ENCODE measurements at places on chromosomes 2 and 18.
A peak's percentile ranks its signal among the peaks of the same experiment; 100 is the strongest.

DNA sequence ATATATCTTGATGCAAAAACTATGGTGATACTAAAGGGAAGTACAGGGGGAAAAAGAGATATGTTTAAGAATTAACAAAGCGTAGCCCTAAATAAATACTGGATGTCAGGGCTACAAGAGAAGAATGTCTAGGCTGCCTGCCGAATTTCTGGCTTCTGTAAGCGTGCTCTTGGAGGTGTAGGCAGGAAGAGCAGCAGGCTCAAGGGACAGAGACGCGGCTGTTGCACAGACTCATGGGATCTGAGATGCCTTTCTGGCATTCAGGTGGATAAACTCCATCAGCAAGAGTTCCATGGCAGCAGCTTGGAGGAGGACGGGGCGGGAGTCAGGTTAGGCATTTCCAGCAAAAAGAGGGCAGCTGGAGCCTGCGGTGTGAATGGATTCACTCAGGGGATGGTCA lies 123.2 kb upstream of the TWIST2 start:
- no peak for DNase-seq

DNA sequence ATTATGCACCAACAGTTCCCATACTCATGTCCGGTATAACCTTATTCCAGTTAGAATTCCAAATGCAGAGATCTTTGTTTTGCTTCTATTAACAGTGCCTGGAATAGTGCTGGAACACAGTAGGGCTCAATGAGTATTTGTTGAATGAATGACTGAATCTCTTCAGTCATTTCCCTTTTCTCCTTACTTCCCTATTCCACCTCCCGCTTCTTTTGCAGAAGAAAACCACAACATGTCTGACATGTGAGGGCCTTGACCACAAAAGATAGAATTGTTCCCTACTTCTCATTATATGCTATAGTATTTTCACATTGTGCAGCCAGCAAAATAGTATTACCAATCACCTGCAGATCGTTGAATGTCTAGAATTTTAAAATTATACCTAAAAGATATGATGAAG lies 19.5 kb upstream of the HNRNPLL start:
- DNase-seq = no peak

- no peak for DNase-seq
Observed at GRCh38 chr2:97951155-97951680, 44.5 kb downstream of the TMEM131 start.

DNA sequence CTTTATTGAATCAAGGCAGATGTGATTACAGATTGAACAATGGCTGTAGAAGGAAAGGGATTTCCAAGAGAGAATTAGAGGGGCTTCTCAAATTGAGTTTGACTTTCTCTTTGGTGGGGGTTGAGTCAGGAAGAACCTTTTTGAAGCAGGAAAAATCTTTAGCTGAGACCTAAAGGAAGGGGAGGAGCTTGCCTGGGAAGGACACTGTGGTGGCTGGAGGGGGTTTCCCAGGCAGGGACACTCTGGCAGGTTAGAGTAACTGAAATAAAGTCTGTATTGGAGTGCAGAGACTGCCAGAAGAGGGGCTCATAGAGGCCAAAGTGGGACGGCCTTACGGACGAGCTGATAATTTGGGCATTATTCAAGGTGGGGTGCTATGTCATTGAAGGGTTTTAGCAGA lies 69.3 kb downstream of the NEDD4L start:
- no peak for DNase-seq

DNA sequence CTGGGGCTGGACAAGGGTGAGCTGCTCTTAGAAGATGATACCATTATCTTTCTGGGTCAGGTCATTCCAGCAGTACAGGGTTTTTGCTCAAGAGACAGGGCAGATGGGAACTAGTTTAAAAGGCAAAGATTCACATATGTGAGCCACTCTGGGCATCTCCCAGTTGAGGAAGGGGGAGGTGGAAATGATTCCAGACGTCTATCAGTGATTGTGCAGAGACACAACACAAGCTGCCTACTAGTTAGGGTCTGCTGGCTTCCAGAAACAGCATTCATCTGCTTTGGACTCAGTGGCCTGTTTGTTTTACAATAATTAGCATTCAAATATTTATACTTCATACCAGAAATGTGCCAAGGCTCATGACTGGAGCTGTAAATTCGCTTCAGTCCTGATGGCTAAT lies 32.3 kb downstream of the ST6GAL2 start:
- no peak for DNase-seq

GRCh38 chr2:86628091-86628522 lies 4.4 kb upstream of the RNF103 start:
- no peak for DNase-seq

GRCh38 chr18:55524353-55525073 lies 63.5 kb downstream of the TCF4 start:
- DNase-seq = no peak

GRCh38 chr2:191676790-191677645 lies 918 bp upstream of the NABP1 start:
- peak; percentile 67 for DNase-seq

- DNase-seq = no peak
Observed at GRCh38 chr2:1707771-1708418, 36.4 kb downstream of the PXDN start.

DNA sequence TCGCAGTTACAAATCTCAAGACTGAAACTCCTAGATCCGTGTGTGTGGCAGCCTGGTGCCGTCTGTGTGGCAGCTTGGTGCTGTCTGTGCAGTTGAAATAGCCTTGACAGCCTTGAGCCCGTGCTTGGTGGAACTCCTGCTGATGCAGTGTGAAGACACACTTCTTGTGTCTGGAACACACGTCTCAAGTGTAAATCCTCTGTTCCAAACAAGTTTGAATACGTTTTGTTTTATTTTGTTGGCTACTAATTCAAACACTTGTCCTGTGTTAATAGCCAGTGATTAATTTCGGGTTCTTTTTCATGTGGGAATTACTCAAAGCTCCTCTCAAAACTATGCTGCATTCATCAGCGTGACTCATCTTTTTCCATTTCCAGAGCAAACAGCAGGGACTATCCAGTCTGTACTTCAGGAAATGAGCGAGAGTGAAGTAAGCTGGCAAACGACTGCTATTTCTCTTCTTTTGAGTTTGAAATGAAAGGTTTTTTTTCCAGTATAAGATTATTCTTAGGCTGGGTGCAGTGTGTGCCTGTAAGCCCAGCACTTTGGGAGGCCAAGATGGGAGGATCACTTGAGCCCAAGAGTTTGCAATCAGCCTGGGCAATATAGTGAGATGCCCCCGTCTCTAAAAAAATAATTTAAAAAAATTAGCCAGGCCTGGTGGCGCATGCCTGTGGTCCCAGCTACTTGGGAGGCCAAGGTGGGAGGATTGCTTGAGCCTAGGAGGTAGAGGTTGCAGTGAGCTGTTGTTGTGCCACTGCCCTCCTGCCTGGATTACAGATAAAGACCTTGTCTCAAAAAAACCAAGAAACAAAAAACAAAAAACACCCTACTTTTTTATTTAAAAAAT lies 152.9 kb downstream of the SPP2 start:
- no peak for DNase-seq

DNA sequence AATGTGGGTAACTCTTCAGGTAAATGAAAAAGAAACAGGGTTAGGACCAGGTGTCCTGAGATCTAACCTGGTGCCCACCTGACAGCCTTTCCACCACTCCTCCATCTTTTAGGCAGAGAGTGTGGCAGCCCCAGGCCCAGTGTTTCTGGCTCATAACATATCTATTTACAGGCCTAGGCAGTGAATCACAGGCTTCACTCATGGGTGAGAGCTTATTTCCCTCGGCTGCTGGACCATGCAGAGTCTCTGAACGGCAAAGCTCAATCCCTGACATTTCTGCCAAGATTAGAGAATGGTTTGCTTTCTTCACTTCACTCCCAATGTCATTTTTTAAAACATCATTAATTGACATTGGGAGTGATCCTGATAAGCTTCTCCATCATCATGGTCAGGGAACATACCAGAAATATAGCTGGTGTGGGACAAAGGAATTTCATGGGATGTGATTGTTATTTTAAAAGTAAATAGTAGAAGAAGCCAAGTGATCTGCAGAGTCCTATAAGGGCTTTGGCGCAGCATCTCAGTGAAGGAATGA lies 323.9 kb downstream of the SETBP1 start:
- DNase-seq = no peak

- peak; percentile 22 for DNase-seq
Observed at GRCh38 chr18:76686737-76687231, 135.6 kb upstream of the ZNF236 start.

- DNase-seq = no peak
Observed at GRCh38 chr2:86371527-86371926, 34.1 kb upstream of the REEP1 start.

DNA sequence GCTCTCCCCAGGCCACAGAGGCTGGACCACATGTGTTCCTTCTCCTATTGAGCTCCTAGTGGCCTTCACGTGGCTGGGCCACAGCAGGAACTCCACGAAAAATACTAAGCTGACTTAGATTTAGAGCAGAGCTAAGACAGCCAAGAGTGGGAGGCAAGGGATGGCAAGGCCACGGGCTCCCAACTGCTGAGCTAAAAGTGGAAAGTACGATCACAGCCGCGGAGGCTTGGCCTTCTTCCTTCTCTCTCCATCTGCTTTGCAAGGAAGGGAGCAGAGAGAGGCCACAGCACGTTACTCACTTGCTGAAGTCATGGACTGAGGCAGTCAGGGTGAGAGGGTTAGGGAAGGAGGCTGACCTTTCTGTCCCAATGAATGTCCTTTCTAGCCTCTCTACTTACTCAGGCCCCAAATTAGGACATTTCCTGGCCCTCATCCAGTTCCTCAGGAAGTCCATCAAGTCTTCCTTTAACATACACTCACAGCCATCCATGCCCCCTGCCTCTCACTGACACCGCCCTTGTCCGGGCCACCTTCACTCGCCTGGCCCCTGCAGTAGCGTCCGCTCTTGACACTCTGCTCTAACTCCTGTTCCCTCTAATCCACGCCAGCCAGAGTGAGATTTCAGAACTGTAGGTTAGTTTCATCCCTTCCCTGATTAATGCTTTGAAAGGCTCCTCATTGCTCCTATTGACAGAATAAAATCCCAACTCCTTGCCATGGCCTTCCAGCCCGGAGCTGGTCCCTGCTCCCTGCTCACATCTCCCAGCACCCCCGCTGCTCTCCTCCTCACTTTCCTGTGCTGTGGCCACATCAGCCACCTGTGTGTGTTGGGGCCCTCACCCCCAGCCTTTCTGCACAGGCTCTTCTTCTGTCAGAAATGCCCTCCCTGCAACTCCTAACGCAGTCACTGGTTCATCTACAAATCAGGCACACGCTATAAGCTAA lies 204.2 kb downstream of the CYP26B1 start:
- DNase-seq = no peak

- DNase-seq = no peak
Observed at GRCh38 chr18:75875559-75875958, 448.1 kb upstream of the SMIM21 start.

GRCh38 chr2:134704173-134704572 lies 14.6 kb downstream of the TMEM163 start:
- no peak for DNase-seq

DNA sequence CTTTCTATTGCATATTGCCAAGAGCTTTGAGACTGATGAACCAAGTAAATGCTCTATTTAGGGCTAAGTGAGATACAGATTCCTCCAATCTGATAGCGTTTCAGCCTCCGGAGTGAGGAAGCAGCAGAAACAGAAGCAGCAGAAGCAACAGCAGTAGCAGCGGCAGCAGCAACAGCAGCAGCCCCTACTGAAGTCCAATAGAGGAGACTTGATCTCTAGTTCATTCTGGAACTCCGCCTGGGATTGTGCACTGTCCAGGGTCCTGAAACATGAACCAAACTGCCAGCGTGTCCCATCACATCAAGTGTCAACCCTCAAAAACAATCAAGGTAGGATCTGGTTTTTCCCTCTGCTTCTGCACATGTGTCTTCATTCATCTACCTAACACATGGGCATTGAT lies at the start of gene DPP10:
DPP10 (plus strand) TSS at position 132 of the 400 bp plus-strand sequence.
- DNase-seq = no peak

- DNase-seq = no peak
Observed at GRCh38 chr2:16824472-16824871, 158.8 kb upstream of the CYRIA start.

DNA sequence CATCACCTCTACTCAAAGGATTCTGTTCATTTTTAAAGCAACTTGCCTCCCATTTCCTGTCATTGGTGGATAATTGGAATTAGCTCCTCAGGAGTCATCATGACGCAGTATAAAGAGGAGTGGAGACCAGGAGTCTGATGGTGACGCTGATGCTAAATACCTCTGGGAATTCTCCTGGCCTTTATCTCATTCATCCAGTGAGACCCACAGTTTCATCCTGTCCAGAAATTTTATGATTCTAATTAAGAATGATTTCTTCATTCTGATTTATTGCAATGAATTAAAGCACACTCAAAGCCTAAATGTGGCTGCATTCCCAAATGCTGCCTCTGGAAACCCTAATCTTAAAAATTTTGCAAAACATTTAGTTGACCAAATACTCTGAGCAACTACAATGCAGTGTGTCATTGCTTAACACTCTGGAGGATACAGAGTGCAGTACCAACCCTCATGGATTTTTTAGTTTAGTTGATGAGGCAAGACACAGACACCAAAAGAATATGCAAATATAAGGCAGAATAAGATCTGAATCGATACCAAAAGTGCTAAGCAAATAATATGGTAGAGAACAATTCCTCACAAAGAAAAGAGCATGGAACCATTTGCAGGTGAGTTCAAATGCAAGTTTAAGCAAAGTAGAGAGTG lies 236.2 kb downstream of the ETAA1 start:
- DNase-seq = no peak

GRCh38 chr18:74196220-74197119 lies 48.1 kb downstream of the TIMM21 start:
- DNase-seq = peak; percentile 71
